GM19239 (cell line): ENCODE measurements at places on chromosomes 12 and 14.

GRCh38 chr12:54933376-54933775 lies 51.2 kb downstream of the TESPA1 start:
- DNase-seq, result no peak

- no peak for DNase-seq
Measured at GRCh38 chr12:91937706-91938105, 207.9 kb downstream of the BTG1 start.

DNA sequence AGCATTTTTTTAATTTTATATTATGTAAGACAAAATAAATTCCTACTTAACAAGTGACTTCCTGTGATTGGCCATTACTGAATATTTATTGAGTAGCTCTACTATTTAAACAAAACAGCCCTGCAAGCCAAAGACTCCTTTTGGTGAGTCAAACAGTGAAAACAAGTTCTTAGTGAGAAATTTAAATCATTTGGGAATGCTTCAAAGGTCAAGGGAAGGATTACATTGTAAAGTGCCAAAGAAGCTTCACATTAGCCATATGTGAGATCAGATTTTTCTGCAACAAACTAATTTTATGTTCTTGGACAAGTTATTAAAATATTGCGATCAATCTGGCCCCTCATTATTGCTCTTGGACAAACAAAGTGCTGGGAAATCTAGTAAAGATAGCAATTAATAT lies 795.4 kb upstream of the MGAT4C start:
- DNase-seq, result no peak

GRCh38 chr12:62210422-62210821 lies 49.8 kb upstream of the USP15 start:
- DNase-seq, result no peak

DNA sequence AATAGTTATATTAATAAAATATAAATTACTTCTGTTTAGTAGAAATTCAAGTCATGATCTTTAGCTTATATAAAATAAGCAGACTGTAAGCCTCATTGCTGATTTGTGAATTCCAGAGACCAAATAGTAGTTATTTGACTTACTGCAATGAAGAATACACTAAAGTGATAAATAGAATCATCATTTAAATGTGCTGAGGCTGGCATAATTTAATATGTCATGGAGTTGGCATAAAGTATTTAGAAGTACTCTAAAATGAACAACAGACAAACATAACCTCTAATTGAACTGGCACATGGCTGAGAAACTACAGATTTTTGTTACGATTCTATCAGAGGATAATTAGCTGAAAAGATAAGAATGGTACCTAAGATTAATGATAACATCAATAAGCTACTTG lies 45.7 kb upstream of the TRHDE start:
- DNase-seq, result no peak

- no peak for DNase-seq
Measured at GRCh38 chr12:71315328-71315985, 124.1 kb upstream of the LGR5 start.

DNA sequence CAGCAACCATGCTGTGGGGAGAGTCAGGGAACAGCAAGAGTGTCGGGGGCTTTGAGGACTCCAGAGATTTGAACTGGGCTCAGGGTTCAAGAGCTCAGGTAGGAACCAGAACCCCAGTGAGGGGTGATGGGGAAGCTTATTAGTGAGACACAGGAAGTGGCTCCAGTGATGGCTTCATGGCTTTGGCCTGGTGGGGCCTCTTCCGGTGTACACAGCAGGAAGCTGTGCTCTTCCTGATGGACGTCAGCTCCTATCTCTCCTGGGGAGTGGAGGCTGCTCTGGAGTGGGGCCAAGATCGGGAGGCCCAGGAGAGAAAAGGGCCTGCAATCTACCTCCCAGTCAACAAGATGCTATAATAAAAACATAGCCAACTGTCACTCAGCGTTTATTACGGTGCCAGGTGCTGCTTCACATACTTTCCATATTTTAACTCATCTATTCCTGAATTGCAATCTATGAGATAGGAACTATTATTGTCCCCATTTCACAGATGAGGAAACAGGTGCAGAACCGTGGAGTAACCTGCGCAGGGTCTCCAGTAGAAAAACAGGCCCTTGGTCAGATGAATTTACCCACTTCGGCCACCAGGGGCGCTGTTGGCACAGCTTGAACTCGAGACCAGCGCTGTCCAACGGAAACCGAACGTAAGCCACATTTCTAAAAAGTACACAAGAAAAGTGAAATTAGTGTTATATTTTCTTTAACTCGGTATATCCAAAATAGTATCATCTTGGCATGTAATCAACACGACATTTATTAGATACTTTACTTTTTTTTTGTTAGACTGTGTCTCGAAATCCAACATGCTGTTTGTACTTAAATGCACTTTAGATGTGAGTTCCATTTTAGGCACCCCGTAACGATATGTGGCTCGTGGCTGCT lies 63.6 kb upstream of the DLK1 start:
- DNase-seq, result peak; percentile 73

GRCh38 chr12:26018926-26019325 lies 60.4 kb downstream of the RASSF8 start:
- DNase-seq, result no peak

GRCh38 chr12:115443351-115443938 lies 759.5 kb upstream of the TBX3 start:
- DNase-seq, result no peak

DNA sequence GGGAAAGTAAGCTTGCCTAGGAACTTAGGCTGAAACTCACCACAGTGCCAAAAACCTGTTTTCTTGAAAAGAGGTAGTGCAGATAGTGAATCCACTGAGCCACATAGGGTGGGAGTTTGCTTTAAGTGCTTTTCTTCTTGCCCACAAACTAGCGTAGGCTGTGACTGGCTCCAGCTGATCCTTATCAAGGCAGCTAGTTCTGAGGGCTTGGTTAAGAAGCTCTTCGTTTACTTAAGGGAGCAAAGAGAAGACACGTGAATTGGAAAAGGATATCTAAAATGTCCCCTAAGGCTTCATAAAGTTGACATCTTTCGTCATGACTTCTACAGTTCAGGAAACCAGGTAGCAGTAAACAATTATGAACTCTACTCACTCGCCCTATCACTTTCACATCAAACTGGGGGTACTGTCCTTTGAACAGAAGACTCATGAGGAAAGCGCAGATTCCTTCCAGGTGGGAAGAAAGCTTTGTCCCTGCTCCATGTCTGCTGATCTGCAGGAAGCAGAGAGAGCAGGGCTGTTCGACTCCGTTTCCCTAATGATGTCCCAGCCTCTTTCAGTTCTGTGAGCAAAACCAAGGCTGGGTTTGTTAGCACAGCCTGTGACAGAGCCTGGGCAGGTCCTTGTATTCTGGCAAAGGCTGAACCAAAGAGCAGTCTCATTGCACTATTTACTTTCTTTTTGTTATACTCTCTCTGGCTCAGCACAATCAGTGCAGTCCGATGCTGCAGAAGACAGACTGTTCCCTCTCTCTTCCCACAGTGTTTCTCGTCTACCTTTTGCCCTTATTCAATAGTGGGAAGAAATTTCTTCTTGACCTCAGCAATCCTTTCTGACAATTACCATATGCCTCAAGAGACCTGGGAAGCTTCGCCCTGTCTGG lies 93.5 kb upstream of the ETV6 start:
- DNase-seq, result no peak

- no peak for DNase-seq
Measured at GRCh38 chr14:52342849-52343596, 28.9 kb downstream of the PTGER2 start.

GRCh38 chr12:123099560-123100192 lies 51.2 kb downstream of the PITPNM2 start:
- DNase-seq, result no peak

DNA sequence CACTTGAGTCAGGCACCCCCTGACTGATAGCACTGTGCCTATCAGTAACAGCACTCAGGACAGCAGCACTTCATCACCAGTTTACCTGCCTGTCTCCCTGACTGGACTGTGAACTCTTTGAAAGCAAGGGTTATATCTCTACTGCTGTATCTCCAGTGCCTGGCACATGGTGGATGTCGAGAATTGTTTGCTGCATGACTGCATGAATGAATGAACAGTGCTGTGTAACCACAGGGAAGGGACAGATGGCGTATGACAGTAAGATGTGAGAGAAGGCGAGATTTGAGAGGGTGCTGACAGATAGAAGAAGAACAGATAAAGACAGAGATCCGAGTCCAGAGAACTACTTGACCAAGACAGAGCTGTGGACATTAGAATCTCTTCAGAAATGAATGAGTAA lies 29.7 kb downstream of the BRAP start:
- DNase-seq, result no peak

DNA sequence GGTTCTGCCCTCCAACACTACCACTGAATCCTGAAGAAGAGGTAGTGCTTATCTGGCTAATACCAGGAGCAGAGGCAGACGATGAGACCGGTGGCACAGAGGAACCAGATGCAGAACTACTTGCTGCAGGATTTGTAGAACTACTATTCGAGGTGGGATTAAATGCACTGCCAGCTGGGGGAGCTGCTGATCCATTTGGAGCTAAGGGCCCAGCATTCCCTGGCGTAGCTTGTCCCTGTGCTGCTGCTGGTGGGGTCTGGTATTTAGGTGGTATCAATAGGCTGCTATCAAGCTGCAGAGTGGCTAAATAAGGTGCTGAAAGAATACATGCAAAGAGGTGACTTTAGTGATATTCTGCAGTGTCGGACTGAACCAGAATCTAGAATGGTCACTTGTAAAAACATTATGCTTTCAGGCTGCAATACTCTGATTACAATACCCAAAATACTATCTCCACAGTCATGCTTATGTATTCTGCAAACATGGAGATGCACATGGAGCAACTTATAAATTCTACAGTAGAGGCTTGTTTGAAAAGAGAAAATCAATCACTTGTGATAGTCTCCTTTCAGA lies 294.2 kb downstream of the MED13L start:
- no peak for DNase-seq

GRCh38 chr12:127810041-127810440 lies 456.9 kb upstream of the TMEM132C start:
- no peak for DNase-seq

DNA sequence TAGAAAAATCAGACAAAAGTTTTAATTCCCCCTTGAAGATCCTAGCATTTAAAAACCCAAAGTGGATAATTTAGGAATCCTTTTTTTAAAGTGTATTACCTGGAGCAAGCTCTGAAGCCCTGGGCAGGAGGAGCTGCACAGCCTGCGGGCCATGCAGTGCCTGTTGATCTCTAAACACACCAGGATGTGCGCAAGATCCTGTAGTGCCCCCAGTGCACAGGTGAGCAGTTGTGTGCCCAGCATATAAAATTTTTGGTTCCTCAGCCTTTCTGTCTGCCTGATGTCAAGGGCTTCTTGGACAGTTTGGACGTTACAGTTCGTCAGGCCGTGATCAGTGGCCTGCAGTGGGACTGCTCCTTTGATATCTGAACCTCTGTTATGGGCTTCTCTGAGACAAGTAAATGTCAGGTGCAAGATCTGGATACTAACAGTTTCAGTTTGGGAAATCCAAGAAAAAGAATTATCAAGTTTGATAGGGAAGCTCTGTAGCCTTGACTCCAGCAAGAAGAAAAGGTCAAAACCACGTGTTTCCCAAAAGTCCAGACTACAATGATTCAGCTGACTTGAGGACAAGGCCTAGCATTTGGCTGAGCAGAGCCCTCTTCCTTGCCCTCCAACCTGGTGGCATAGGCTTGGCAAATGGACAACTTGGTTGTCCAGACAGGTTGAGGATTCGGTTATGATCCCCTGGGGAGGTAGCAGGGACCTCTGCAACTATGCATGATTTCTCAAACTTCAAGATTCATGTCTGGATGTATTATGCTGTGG lies 1.0 kb downstream of the ATXN7L3B start:
- no peak for DNase-seq

DNA sequence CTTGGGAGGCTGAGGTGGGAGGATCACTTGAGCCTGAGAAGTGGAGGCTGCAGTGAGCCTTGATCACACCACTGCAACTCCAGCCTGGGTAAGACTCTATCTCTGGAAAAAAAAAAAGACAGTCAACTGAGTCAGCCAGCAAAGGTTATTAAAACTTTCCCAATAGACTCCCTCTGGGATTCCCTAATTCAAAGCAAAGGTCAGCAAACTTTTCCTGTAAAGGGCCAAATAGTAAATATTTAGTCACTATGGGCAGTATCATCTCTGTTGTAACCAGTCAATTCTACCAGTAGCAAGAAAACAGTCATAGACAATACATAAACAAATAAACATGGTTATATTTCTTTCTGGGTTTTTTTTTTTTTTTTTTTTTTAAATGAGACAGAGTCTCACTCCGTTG lies 122.5 kb downstream of the IPO8 start:
- DNase-seq, result no peak

DNA sequence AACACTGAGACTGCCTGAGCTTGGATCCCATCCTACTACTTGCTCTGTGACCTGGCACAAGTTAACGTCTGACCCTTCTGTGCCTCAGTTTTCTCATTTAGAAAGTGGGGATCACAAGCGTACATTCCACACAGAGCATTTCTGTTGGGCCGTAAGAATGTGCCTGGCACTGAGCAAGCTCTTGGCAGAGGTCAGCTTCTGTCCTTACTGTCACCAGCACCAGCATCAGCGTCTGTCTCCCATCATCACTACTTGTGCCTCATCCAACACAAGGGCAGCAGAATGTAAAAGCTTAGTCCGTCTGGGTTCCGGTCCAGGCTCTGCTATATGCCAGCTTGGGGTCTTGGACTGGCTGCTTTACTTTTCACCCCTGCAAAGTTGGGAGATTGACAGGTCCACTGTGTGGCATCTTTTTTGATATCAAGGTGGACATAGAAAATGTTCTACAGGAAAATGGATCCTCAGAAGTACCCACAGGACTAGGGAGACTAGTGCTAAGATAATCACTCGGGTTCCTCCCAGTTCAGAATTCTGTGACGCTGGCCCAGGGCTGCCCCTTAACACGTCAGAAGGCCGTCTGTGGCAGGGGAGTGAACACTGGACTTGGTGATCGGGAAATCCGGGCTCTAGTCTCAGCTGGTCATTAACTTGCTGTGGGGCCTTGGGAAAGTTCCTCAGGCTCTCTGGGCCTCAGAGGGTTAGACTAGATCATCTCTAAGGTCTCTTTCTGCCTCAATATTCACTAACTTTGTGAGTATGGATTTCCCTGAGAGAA lies 65.9 kb downstream of the CACNA1C start:
- DNase-seq, result no peak

- no peak for DNase-seq
Measured at GRCh38 chr12:1995205-1995896, 8.9 kb downstream of the DCP1B start.
